ENCODE measurements at places on chromosomes 4 and X.

- DNase-seq = peak; percentile 57
These were observed 186.5 kb downstream of the MSL3 start for GRCh38 chrX:11944501-11944900.

DNA sequence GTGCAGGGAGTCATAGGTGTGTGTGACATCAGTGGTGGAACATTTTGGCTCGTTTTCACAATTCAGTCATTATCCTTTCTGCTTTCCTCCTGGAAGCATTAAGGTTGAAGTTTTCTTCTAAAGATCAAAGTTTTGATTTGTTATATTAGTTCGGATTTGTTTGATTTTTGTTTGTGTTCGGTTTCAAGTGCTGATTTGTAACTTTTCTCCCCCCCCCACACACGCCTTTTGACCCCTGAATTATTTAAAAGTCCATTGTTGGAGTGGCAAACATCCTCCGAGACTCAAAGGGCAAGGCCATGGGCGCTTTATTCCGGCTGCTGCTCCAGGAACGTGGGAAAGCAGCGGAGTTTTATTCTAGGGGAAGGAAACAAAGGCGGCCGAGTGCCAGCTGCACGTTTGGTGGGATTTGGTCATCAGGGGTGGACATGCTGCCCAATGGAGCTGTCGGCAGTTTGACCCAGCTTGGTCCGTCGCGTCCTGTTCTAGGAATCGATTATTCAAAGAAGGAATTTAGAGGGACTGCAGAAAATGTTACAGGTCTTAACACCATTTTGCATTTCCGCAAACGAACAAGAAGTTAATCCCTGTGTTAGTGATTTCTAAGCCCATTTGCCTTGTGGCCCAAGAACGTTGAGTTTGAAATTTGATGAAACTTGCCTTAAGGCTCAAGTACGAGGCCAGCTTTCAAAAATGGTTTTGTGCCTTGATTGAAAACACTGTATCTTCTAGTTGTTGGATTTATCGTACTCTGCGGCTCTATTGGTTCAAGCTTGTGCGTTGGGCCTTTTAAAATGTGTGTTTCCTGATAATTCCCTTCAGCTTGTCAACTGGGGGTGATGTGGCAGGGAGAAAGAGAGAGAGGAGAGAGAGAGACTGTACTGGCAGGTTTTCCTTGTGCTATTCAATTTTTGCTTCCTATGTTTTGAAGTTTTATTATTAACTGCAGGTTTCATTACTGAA, 565 bp upstream of the ZNF41 start:
- DNase-seq = peak; percentile 52

DNA sequence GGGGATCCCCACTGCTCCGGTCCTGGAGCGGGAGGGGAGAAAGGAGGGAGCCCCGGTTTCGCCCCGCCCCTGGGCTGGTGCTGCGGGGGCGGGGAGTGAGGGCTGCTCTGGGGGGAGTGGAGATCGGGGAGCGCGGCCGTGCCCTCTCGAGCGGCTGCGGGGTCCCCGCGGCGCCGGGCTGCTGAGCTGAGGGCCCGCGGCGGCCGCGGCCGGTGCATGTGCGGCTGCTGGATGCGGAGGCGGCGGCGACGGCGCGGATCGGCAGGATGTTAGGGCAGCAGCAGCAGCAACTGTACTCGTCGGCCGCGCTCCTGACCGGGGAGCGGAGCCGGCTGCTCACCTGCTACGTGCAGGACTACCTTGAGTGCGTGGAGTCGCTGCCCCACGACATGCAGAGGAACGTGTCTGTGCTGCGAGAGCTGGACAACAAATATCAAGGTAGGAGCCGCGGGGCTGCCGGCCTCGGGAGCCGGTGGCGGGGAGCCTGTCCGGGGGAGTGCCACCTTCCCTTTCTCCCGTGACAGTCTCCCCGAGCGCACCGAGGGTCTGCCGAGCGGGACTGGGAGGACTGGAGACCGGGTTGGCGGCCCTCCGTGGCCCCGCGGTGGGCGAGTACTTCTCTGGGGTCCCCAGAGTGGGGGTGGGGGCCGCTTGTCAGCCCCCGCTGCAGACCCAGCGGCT, at the start of gene ING2:
TSS of gene ING2 (plus strand) at position 129 of the 681 bp plus-strand sequence. CDS start at position 267, 138 bp downstream.
- peak; percentile 91 for DNase-seq

DNA sequence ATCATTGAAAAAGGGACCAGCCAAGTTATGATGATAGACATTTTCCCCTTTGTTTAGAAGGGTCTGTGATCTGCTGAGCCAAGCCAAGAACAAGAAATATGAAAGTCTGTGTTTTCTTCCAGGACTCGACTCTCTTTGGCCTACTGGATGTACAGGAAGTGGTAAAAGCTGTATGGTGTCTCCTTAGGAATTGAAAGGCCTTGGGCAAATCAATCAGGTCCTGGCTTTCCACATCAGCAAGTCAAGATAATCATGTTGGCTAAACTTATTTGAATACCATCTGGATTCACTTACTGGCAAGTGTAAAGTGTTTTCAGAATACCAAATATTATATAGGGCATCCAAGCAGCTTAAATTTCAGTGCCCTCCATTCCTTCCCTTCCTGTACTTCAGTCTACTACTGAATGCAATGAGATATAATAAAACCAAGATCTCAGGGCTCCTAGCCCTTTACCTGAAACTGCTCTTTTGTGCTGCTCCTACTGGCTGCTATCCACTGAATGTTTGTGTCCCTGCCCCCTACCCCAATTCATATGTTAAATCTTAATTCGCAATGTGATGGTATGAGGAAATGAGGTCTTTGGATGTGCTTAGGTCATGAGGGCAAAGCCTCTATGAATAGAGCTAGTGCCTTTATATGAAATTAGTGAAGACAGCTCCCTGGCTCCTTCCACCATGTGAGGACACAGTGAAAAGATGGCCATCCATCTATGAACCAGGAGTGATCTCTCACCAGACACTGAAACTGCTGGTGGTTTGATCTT, 578.0 kb downstream of the SPRY1 start:
- no peak for DNase-seq

- DNase-seq = peak; percentile 71
These were observed at the start of gene SCML2 for GRCh38 chrX:18354369-18355223. SCML2 (minus strand) TSS chrX:18354688; CDS start chrX:18334071, 20,617 bp downstream.

GRCh38 chrX:121365572-121366161, 318.3 kb downstream of the GLUD2 start:
- peak; percentile 19 for DNase-seq

- no peak for DNase-seq
These were observed 780 bp downstream of the SLC6A8 start for GRCh38 chrX:153688506-153688905.

GRCh38 chr4:183429489-183429888, 14.9 kb upstream of the CDKN2AIP start:
- DNase-seq = no peak

DNA sequence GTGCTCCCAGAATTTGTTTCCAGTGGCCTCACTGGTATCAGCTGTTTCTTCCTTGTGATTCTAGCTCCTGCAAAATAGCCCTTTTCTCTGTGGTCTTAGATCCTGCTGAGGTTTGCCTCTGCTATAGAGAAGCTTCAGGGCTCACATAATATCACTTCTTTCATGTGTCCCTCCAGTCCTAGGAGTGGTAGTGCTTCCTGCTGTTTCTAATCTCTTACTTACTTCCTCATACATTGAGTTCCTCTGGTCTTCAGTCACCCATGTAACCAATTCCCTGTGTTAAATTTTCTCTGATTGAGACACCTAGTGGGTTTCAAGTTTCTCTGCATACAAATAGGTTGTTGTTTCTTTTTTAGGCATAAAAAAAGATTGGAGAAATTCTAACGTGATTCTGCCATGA, 1567.9 kb downstream of the ARAP2 start:
- DNase-seq = peak; percentile 49

DNA sequence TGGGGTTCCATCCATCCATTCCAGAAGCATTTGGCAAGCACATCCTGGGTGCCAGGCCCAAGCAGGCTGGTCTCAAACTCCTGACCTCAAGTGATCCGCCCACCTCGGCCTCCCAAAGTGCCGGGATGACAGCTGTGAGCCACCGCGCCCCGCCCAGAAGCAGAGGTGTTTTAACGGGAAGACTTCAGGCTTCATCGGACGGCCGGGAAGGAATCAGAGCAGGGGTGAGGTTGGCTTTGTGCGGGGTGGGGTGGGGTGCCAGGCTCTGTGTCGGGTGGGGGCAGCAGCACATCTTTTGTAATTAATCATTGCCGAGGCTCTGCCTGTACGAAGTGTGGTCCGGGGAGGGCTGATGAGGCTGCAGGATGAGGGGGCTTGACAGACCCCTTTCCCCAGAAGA, 5.1 kb upstream of the SLC25A6 start:
- no peak for DNase-seq

DNA sequence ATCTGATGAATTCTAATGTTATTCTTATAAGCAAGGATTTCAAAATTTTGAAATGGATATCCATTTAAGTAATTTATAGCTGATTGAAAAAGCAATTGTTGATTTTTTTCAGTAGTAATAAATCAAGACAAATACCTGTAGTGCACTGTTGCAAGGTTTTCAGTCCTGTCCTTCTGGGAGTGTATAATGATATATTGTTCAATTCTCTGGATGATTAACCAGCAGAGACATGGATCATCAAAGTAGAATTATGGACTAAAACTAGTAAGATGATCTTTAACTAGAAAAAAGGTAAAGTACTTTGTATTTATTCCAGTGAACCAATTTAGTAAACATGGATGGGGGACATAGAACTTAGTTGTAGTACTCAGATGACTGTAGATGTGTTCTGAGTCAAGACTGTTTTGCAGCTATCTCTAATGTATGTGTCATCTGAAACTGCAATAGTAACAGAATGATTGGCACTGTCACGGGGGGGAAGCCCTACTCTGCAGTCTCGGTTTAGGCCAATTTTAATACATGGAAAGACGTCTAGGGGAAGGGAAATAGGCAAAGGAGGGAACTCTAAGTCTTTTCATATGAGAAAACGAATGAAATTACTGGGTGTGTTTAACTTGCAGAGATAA, 121.9 kb downstream of the GLRA3 start:
- DNase-seq = no peak

DNA sequence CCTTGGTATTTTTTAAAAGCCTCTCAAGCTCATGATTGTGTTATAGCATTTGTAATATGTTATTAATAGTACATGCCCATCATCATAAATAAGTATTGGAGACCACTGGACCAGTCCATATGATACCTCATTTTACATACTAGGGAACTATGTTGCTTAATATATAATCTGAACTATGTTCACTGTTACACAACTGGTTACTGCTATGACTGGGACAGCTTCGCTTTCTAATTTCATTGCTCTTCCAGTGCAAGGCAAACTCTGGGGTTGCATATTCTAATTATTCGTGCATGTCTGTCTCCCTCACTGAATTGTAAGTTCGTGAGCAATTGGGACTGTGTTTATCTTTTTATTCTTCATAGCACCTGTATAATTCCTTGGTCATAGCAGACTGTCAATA, 330.5 kb downstream of the RAPGEF2 start:
- DNase-seq = no peak

DNA sequence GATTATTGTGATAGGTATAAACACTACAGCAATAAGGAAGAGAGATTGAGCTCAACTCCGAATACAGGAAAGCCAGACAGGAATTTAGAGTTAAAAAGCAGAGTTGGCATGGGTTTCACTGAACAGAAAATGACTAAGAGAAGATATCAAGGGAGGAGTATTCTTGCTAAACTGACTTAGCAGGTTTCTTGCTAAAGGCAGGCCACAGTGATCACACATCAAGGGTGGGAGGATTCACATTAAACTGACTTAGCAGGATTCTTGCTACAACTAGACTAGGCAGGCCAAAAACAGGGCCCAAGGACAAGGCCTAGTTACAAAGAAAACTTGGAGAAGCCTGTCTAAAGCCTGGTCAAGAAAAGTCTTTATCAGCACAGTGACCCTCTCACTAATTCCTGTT, 195.1 kb downstream of the MAGEB5 start:
- DNase-seq = no peak

DNA sequence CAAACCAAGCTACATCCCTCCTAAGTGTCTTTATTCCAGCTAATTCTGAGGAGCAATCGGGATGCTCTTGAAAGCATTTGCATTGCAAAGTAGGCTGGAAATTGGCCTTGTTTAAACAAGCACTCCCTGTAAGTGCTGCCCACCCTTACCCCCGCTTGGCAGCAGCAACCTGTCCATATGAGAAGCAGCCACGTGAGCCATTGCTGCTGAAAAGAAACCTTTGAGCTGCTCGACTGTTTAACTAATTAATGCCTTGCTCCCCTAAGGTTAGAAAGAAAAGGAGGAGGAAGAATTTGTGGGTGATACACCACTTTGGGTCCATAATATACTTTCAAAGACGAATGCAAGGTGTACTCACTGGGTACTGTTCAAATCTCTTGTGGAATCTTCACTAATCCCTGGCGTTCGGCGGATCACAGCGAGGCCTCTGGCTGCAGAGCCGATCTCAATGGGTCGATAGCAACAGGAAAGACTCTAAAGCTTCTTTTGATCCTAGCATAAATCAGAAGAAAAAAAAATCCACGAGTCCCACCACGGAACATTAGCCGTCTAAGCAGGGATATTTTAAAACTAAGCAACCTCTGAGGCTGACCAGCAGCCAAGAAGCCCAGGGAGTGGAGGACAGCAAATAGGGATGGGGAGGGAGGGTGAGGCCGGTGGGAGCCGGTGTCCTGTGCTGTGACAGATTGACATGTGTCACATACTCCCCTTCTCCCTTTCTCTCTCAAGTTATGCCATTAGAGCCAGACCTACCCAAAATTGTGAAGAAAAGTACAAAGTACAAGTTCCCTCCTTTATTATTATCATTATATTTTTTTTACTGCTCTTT, 37.2 kb upstream of the MGST2 start:
- peak; percentile 70 for DNase-seq

DNA sequence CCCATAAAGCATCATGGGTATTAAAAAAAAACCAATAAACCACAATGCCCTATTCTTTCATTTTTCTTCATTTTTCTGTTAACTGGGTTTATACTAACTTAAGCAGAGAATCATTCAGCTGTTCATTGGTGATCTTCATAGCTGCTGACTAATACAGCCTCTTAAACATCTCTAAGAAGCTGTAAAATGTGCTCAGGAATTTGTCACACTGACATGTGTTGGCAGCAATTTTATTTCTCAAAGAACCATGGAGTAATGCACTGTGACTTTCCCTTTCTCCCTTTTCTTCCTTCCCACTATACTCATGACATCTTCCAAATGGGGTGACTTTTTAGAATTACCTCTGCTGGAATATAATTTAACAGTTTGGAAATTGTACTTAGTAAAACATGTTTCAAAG, 315.4 kb downstream of the ANTXR2 start:
- no peak for DNase-seq

DNA sequence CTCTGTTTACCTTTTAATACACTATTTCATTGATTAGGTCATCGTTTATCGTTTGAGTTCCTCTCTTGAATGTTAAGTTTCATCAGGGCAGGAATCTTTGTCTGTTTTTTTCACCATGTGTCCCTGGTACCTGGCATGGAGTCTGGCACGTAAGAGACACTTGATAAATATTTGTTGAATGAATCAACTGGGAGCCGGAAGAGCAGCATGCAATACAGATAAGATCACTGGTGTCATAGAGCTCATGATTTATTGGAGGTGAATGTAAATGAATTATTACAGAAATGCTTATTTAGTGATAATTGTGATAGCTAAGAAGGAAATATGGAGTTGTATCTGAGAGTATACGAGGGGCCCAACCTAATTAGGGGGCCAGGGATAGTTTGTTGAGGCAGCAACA, 62.8 kb downstream of the UCHL1 start:
- DNase-seq = no peak

GRCh38 chrX:151226941-151227340, 50.6 kb downstream of the GPR50 start:
- no peak for DNase-seq

GRCh38 chr4:118270492-118270891, 82.3 kb downstream of the PRSS12 start:
- peak; percentile 65 for DNase-seq
